ENCODE measurements at places on chromosomes 2 and 18. TPM values are rescaled to one million over a fixed set of nuclear protein-coding genes. Genes with fewer than 3 reads are reported as not detected.
A peak's percentile ranks its signal among the peaks of the same experiment; 100 is the strongest.

The CENPA gene
- 50.2 TPM for total RNA-seq

- no peaks in the 10 kb centered on the region for H3K27me3 ChIP-seq
- H3K36me3 ChIP-seq: no peaks in the 10 kb centered on the region
- H3K4me3 ChIP-seq: no peak overlapping the region
- H3K4me1 ChIP-seq: no peaks in the 10 kb centered on the region
- H3K27ac ChIP-seq: no peak overlapping the region
Observed at GRCh38 chr18:60022671-60023276, 123.0 kb downstream of the PMAIP1 start.

GRCh38 chr18:38019292-38019691 lies 453.7 kb upstream of the CELF4 start:
- H3K4me3 ChIP-seq: no peak overlapping the region
- H3K4me1 ChIP-seq: no peaks in the 10 kb centered on the region
- DNase-seq: no peak
- H3K36me3 ChIP-seq: no peaks in the 10 kb centered on the region
- no peaks in the 10 kb centered on the region for H3K27me3 ChIP-seq

DNA sequence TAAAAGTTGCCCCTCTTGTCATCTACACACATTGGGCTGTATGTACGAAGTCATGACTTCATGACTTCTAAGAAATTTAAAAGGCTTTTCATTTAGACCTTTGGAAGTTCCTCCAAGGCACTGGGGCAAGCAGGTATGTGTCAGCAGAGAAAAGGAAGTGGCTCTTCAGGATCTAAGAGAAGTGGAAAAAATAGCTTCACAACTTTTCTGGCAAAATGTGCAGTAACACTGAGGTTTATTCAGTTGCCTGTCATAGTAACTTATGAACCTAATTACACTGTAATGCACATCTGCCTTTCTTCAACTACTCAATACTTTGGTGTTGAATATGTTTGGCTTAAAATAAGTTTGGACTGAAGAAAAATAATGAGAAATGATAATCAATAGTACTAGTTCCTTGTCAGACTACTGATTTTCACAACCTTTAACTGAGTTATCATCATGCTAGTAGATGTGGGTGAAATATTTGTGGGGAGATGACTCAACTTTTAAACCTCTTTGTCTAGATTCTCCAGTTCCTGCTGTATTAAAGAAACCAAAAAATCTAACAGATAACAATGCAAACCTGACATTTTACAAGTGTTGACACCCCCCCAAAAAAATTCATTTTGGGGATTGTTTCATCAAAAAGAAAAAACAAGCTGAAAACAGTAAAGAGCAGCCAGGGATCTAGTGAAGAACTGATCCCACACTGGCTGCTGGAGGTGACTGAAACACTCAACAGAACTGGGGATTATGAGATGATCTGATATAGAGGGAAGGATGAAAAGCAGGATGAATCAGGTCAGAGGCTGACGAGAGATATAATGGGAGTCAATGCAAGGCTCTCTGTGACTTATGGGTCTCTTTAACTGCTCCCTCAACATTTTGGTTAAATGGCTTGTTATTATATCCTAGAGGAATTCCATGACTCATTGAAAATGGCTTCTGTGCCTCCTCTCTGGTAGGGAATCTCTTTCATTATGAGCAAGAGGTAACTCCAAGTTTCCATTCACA lies 84.6 kb downstream of the COLEC12 start:
- no peak overlapping the region for H3K27ac ChIP-seq
- H3K27me3 ChIP-seq: no peaks in the 10 kb centered on the region
- DNase-seq: peak; percentile 18

The RRM2 gene
- total RNA-seq: 456 TPM

The POTEC gene
- not detected for total RNA-seq

The CCDC85A gene
- total RNA-seq: not detected

GRCh38 chr2:42767899-42768705 lies 4.2 kb upstream of the OXER1 start:
- H3K36me3 ChIP-seq: no peaks in the 10 kb centered on the region
- H3K4me1 ChIP-seq: peaks cover 8% of the 10 kb centered on the region
- no peak for DNase-seq
- H3K4me3 ChIP-seq: no peak overlapping the region

The MAP3K19 gene
- total RNA-seq: not detected
